ENCODE measurements at places on chromosomes 5 and 9. TPM values are rescaled to one million over a fixed set of nuclear protein-coding genes. Genes with fewer than 3 reads are reported as not detected.

The BTNL8 gene
- not detected for total RNA-seq

DNA sequence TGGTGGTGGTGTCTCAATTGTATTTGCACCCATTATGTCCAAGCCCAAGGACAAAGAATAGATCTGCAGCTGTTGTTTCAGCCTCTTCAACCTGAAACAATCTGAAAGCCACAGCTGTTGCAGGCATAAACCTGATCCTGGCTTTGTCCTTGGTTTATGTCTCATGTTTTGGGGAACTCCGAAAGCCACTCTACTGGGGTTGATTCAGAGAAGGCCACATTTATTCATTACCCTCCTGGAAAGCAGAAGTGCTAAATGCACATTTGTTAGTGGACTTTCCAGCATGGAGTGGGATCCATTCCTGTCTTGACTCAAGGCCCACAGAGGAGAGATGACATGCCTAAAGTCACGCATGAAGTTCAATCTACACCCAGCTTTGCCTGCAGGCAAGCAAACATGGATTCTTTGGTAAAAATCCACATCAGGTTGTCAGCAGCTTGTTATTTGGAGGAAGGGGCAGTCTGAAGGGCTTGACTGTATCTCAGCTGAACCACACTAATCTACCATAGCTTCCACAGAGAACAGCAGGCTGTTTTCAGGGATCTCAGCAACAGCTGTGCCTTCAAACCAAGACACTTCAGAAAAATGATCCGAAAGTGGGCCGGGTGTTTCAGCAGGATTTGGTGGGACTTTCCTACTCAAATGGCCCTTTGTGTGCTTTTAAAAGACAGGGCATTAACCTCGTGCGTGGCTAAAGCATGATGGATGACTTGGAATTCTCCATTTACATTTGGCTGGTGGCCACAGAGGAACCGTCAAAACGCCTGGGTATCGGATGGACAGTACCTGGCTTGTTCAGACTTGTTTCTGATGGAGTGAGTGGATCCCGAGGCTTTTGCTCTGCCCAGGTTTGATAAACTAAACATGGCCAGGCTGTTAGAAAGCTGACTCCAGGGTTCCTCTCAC is 36.2 kb upstream of the ADAM19 start:
- DNase-seq = no peak

DNA sequence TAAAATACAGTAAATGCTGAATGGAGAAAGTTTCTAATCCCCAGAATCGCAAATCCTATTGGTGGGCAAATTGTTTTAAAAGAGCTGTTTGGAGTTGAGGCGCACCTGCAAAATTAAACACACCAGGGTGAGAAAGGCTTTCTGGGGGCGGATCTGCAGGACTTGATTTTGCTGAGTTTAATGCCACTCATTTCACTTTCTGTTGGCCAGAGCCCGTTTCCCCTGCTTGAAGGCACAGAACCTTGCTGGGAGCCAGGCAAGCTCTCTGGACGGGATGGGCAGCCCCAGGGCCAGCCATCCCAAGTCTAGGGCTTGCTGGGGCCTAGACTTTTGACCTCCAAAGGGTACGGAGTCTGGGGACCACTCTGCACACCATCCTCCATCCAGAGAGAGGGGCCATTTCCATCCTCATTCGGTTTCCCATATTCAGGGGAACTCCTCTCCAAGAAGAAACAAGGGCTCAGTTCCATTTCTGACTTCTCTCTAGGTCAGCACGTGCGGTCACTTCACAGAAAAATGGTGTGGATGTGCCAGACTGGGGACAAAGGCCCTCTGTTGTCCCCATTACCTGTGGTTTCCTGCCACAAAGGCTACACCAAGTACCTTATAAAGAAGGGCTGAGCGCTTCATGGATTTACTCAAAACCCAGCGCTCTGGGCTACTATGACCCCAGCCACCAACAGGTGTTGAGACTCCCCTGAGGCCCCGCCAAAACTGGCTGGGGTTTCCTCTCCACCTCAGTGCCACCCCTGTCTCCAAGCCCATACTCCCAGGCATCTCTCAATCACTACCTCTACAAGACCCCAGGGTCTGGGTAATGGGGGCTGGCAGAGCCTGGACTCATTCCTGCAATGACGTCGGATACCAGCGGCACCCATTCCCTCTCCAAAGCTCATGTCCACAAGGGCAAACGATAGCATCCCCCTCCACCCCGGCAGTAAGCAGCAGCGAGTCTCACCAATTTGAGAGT is 170.0 kb downstream of the AUH start:
- no peak for DNase-seq

The EPB41L4A gene
- 18.0 TPM for total RNA-seq

- no peak for DNase-seq
Measured at GRCh38 chr9:98917746-98918487, 25.8 kb upstream of the COL15A1 start.

The TOR2A gene
- total RNA-seq = 15.3 TPM

GRCh38 chr9:121558473-121558872 is 58.8 kb upstream of the GGTA1 start:
- DNase-seq = no peak

The GDA gene
- total RNA-seq = 1.3 TPM

The RASEF gene
- 0.39 TPM for total RNA-seq

GRCh38 chr9:117545846-117546245 is 131.0 kb upstream of the ASTN2 start:
- no peak for DNase-seq

DNA sequence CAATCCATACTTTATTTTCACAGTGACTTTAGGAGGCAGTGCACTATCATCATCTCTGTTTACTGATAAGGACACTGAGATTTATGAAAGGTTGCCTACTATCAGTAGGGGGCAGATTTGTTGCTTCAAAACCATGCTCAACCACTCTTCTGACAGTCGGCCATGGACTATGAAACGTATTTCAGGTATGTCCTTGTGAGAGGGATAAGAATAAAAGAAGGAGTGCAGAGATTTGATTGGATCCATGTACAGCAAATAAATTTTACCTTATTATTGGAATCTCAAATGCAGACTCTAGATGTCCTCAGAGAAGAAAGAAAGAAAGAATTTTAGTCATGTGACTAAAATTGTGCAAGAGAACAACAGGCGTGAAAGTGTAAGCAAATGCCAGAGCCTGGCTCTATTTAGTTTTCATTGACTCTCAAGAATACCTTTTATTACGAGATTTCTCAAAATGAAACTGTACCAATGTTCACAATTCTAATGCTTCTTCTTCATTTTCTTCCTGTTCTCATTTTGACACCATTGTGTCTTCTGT is 296.6 kb upstream of the RASA1 start:
- DNase-seq = no peak

DNA sequence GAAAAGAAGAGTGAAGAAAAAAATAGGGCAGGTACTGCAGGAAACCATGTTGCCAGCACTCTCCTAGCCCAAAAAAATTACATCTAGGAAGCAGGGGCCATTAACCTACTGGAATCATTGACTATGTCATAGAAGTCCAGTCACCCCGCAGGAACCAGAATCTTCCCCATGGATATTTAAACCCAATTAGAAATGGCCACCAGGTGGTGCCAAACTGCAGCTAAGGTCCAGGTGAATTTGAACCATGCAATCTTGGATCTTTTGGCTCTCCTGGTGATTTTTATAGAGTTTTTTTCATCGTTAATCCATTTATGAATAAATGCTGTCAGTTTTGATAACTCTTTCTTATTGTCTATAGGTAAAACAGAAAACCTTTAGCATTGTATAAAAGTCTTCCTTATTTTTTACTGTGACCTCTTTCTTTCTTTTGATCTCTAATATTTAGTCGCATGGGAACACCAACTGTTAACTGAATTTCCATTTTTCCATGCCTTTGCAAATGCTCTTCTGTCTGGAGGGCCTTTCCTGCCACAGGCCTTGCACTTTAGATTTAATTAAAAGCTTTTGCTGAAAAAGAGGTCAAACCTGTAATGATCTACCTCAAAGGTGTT is 147.5 kb upstream of the FGF10 start:
- peak; percentile 64 for DNase-seq

- no peak for DNase-seq
Measured at GRCh38 chr9:92640398-92641091, 29.4 kb downstream of the IPPK start.

- DNase-seq = no peak
Measured at GRCh38 chr9:72635197-72635596, 113.8 kb downstream of the TMC1 start.

- no peak for DNase-seq
Measured at GRCh38 chr9:127489471-127490115, 38.3 kb downstream of the LRSAM1 start.

The FUT7 gene
- total RNA-seq = 0.60 TPM

DNA sequence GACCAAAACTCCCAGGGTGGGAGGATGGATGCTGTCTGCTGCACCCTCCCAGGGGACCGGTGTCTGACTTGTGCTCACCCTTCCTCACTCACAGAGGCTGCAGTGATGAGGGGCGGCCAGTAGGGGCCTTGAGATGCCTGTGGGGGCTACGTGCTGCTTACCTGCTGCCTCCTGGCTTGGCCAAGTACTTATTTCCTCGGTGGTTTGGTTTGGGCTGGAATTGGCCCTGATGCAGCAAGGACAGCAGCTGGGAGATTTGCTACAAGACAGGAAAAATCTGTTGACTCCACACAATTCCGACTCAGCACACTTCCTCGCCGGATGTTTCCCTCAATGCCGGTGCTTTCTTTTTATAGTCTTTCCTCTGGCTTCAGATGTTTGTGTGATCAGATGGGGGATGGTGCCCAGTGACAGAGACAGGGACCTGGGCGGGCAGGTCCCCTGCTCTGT is 6.6 kb downstream of the PCDH12 start:
- no peak for DNase-seq

DNA sequence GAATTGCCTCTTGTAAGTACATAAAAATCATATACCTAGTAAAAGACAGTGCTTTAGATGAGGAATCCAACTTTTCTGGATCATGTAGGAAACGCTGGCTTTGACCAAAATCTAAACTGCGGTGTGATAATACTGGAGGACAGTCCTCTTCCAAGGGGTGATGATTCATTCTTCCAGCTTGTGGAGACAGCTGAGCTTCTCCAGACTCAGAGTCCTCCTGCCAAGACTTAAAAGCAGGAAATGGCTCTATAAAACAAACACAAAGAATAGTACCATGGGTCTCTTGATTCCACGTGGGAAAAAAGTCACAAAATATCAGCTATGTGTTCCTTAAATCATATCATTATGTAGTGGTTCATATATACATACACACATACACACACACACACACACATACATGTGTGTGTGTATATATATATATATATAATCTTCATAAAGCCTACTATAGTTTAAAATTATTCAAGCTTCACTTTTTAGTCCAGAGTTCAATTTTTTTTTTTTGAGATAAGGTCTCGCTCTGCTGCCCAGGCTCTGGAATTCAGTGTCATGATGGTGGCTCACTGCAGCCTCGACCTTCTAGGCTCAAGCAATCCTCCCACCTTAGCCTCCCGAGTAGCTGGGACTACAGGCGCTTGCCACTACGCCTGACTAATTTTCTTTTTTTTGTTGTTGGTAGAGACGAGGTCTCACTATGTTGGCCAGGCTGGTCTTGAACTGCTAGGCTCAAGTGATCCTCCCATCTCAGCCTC is 65.0 kb downstream of the PKD2L2 start:
- peak; percentile 21 for DNase-seq

The C5orf63 gene
- total RNA-seq = 2.1 TPM

DNA sequence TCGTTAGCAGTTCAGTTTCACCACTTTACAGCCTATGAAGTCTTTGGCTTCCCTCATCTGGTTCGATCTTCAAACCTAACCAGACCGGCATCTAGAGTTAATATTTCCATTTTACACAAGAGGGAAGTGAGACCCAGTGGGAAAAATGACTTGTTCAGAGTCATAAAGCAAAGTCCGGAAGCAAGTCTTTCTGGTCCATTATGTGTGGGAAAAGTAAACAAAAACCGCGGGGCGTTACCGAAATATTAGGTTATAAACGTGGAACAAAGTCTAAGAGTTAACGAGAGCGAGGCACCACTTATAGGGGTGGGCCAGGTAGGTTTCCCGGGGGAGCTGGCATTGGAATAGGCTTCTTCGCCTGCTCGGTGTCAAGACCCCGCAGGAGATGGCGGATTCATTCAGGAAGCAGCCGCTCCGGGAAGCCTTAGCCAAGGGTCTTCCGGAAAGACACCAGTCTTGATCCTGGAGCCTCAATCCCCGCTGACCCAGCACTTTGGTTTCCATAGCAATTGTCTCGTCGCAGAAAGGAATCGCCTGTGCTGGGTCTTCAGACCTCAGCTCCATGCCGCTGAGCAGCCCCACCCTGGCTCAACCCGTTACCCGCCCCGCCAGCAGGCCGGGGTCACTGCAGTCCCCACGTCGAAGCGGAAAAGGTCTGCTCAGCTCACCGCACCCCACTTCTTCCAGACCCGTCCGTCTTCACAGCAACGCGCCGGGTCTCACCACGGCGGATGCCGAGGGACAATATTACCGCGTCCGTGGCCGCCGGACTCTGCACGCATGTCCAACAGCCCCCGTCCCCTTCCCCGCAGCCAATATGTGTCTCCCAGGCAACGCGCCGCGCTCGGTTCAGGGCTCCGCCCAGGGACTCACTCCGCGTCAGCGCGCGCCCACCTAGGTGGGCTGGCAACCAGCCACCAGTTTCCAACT is at the start of gene C5orf52:
Gene C5orf52, plus strand, starts transcription at position 872 of the 930 bp plus-strand sequence. CDS start 82 bp downstream, outside the sequence.
- DNase-seq = no peak

DNA sequence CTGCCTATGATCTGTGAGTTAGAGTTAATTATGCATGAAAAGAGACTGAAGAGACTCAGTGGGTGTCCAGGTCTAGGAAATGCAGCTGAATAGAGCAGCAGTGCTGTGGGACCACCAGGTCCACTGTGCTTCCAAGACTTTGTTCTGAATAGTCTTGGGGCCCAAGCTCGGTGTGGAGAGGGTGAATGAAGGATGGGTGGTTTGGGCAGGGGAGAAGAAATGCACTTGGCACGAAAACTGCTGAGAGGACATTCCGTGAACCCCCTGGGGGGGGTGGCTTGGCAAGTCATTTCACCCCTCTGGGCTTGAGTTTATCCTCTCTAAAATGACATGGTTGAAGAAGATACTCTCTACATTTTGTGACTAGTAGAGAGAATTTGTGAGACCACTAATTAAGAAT is 36.0 kb upstream of the GOLPH3 start:
- no peak for DNase-seq

GRCh38 chr9:105226055-105226454 is 18.4 kb upstream of the SLC44A1 start:
- no peak for DNase-seq

- no peak for DNase-seq
Measured at GRCh38 chr5:17882760-17883488, 248.7 kb downstream of the TAF11L14 start.

The PCA3 gene
- not detected for total RNA-seq

- DNase-seq = peak; percentile 80
Measured at GRCh38 chr9:34252670-34253459, 74.0 kb downstream of the UBAP1 start.

DNA sequence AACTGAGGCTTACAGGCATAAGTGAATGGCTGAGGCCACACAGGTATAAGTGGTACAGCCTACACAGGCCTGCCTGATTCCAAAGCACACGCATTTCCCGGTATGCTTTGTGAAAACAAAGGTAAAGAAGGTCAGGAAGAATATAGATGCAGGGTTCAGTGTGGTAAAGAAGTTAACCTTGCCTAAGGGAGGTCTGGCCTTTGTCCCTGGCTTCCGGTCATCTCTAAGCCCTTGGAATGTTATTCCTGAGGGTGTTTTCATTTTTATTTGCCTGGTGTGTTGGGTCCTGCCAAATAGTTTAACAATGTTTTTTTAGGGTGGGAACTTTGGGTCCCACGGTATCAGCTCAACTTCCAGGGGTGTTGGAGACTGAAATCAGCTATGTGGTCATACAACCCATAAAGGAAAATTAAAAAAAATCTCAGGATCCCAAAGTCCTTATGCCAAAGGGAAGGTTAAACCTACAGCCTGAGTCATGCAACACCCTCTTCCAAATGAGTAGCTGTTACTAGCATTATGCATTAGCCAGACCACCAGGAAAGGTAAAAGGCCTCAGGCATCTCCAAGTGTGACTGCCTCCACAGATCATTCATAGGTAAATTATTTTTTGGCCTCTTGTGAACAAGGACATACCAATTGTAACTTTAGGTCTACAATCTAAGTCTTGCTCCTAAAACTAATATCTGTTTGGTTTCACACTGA is 124.6 kb downstream of the ATP10B start:
- DNase-seq = no peak
